ENCODE measurements at places on chromosomes 6 and 20. TPM values are rescaled to one million over a fixed set of nuclear protein-coding genes. Genes with fewer than 3 reads are reported as not detected.

Gene JPH2
- total RNA-seq: 188 TPM

Gene PRDM1
- total RNA-seq: 15.5 TPM

Gene TSBP1
- total RNA-seq: not detected

DNA sequence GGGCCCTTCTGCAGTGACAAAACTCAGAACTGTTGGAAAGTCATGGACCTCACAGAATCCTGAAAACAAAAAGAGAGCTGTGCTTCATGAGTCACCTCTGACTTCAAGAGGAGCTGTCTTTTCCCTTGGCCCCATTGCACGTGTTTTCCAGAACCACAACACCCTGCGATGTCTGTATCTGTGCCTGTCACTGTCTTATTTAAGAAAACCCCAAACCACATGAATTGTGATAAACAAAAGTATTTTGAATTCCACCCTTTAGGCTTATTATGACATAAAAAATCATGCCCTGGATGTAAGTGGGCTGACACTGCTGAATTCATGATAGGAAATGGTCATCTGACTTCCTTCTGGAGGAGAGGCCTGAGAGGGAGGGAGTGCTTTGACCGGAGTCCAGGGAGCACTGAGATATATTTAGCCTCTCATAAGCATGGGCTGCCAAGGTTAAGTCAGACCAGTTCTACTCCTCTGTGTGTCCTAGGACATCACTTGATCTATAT, 96.4 kb upstream of the DUSP22 start:
- peak; percentile 28 for DNase-seq

GRCh38 chr6:97450087-97450486, 167.1 kb upstream of the MMS22L start:
- DNase-seq: no peak

GRCh38 chr20:61819574-61819846, 246.2 kb downstream of the TAF4 start:
- DNase-seq: no peak

Data from tongue (tissue), 3 donors.